ENCODE measurements at places on chromosomes 6 and 20. TPM values are rescaled to one million over a fixed set of nuclear protein-coding genes. Genes with fewer than 3 reads are reported as not detected.

DNA sequence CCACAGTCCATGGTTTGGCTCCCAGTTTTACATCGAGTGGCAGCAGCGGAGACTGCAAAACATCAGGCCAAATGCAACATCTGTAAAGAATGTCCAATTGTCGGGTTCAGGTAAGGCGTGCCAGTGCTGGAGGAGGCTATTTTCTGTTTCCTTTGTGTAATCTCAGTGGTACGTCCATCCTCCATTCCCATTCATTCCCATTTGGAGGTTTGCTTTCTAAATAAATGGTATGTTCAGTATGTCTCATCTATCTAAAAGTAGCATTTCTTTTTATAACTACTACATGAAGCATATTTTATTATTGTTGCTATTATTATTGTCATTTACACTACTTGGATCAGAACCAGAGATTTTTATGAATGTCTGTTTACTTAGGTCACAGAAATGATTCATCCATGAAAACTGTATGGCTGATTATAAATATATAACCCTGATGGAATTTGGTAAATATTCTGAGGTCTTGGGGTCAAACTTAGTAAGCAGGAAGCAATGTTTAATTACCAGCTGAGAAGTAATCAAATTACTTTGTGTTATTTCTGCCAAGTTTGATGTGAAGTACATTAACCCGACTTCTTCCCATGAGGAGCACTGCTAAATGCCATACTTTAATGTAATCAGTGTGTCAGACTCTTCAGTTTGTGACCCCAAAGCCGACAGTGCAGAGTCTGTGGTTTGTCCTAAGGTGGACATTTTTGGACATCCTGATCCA is 512.9 kb downstream of the UTRN start:
- no peak for DNase-seq

DNA sequence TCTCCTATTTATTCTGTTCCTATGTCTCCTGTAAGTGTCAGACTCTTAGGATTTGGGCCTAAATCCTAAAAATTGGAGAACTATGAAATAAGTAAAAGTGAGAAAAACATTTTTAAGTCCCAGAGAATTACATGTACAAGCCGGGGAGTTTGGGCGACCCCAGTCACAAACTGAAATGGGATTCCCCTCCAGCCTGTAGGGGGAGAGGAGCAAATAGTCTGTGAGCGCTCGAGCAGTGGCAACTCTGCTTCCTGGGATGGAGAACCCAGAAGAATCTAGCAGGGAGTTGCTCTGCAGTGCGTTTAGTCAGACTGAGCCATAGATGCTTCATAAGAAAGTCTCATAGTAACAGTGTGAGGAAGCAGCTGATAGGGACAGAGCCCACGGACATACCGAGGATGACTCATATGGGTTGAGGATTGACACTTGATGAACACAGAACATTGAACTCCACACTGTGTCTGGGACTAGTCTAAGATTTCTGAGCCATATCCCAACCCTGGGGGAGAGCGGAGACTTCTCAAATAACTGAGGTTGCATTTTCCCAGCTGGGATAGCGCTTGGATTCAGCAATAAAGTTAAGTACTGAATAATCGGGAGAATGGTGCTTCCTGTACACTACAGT is 437.2 kb downstream of the BCKDHB start:
- DNase-seq = no peak

DNA sequence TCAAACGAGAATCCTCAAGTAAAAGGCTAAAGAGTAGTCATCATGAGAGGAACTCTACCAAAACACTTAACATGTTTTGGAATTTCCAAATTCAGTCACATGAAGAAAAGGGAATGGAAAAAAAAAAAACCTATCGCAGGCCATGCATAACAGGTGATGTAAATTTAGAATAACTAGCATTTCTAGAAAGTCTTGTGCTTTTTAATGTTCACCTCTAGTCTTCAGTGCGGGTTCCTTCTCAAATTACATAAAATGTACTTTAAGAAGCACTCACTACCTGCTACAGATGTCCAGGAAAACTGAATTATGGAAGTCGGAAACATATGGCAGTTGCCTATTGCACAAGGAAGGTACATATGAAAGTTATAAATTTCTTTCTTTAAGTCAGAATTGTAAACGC is 6.1 kb upstream of the TBX18 start:
- no peak for DNase-seq

- no peak for DNase-seq
These were observed 82.1 kb upstream of the COL21A1 start for GRCh38 chr6:56329271-56330050.

DNA sequence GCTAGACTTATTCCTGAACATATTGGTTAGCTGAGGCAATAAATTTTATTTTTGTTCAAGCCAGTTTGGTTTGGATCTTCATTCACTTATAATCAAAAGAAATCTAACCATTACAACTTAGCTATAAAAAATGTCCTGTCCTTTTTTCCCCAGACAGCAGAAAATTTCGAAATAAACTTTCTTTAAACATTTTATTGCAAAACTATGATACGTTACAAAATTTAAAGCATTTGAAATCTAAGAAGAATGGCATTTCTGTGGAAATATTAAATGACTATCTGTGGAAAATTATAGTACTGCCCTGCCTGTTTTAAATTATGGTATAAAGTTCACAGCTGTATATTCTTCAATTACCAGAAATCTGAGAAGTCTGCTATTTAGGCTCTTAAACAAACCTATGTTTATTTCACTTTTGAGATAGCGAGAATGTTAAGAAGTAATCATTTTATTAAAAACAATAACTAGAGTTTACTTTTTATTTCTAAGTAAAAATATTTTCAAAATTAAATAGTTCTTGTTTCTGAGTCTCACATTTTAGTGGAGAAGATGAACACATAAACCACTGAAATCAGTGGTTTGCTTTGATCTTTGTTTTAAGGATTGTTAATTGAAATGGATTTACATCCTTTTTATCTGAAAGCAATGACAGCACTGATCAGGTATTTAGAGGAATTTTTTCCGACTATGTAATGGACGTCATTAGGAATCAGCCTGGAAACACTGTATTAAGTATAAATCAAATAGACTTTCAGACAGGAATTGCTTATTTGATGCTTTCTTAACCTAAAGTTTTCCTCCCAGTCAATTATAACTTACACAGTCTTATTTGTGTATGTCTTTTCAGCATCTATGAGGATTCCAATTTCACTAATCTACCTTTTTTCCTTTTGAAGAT is 553.7 kb downstream of the COL12A1 start:
- no peak for DNase-seq

DNA sequence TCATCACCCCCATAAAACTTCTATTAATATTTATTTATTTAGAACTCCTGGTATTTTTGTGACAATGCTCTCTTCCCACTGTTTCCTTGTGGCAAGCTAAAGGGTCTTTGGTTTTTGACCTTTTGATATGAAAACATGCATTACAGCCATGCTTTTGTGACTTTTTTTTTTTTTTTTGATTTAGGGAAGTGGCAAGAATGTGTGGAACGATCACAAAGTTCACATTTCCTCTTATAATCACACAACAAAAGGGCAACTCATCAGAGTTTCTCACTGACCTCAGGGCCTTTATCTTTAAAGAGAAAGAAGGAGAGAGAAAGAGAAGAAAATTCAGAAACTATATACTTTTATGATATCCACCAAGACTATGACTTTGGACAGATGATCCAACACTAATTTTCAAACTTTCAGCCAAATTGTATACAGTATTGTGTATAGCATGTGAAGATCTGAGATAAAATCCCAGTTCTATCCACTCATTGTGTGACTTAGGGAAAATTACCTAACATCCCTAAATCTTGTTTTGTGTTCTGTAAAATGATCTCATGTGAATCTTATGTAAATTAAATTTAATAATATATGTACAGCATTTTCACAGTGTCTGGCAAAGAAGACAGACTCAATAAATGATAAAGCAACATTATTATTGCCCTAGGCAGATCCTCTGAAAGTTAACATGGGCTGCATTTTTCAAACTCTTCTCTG is 106.8 kb upstream of the MARCKS start:
- no peak for DNase-seq

DNA sequence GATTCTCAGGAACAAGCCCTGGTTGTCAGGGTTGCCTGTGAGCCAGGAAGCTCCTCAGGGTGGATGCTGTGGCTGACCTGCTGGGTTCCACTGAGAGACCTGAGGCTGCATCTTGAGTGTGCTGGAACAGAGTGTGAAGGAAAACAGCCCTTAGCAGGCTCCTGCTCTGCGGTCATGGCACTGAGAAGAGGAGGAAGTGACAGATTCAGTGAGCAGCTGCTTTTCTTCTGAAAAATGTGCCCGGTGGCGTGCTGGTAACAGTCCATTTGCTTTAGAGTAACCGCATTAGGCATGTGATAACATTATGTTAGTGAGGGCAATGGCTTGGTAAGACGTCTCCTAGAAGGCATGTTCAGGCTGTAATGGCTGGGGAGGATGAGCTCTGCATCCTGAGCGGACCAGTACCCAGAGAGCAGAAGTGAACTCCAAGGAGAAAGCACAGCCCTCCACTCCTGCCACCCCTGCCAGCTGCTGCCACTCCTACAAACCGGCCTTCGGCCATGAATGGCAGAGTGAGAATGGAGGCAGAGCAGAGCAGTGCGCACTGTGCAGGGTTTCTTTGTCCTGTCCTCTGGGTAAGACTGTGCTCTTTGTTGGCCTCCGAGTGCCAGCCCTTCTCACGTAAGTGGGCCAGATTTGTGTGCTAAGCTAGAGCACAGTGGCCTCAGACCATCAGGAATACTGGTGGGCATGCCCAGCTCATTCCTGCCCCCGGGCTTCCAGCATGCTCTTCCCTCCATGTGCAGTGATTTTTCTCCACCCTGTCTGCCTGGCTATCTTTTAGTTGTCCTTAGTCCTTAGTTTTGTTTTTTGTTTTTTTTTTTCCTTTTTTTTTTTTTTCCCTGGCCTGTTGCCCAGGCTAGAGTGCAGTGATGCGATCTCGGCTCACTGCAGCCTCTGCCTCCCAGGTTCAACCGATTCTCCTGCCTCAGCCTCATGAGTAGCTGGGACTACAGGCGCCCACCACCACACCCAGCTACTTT is 98.1 kb upstream of the VSTM2L start:
- no peak for DNase-seq

GRCh38 chr6:104201557-104201956 is 658.2 kb downstream of the HACE1 start:
- DNase-seq = no peak

DNA sequence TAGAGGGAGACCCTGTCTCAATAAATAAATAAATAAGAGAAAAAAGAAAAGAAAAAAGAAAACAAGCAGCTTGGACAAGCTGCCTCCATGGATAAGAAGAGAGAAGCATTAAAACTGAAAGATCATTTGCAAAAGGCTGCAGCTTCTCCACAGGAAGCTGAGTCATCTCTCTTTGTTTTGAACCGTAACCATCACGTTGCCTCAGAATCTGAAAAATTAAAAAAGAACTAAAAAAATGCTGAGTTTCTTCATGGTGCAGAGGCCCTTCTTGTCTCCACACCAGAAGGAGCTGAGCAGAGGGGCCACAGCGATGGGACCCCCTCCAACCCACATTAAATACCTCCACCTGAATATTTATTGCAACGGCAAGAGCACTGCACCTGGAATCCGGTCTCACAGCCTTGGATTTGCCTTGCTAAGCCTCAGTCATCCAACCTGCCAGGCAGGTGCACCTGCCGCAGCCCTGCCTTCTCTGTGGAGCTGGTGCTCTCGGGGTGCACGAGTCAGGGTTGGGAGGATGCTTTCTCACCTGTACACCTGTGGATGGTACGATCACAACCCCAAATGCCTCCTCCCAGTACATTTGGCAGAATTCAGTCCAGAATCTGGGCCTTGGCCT is 28.1 kb downstream of the TOX2 start:
- DNase-seq = peak; percentile 34

- no peak for DNase-seq
These were observed 11.7 kb downstream of the UST start for GRCh38 chr6:148758492-148758891.

- DNase-seq = no peak
These were observed 1.3 kb downstream of the C20orf202 start for GRCh38 chr20:1204576-1204975.

DNA sequence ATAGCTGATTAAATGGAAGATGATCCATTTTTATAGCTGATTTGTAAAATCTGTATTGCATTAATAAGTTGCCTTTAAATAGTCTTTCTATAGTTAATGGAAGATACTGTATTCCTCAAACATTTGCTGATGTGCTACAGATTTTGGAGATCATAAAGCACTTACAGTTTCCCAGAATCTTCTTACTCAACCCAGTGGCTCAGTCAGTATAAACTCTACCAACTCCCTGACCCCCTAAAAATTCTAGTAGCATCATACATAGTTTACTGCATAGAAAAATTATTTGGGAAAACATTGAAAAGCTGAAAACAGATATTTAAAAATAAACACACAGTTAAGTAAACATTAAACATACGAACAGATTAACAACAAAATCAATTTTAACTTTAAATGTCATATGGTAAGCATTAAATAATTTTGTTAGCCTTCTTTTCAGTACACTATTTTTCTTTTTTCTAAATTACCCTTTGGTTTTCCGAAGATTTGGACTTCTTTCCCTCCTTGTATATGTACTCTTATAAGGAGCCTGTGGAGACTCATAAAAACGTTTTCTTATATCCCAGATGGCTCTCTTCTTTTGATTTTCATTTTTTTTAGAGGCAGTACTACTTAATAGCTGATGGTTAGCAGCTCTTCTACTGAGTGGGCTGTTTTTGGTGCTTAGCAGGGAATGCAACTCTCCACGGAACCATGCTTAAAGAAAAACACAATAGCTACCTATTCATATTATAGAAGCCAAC is 62.7 kb upstream of the BMP5 start:
- DNase-seq = no peak

DNA sequence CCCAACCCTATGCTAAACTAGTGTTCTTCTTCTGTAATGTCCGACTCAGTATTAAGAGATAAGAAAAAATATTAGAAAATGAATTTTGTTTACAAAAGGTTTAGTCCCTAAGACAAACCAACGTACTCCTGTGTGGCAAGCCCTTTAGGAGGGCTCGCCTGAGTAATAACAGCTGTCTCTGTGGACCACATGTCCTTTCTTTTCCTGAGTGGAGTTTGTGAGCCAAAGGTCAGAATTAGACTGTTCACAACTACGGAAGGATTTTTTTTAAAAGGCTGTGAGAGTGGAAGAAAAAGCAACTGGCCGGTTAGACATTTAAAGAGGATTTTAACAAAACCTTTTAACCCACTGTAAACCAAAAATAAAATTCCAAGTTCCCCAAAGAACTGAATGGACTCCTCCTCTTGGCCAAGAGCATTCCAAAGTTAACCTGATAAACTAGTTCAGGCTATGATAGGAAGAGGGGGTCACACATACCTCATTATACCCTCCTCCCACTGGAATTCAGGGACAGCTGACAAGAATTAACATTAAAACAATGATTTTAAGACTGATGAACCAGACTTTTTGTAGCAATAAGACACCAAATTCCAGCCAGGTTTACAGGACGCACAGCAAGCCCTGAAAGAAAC is 43.5 kb downstream of the FAM184A start:
- DNase-seq = no peak

Gene MOXD1
- total RNA-seq = not detected

Gene C20orf202
- not detected for total RNA-seq

Gene PPP1R16B
- total RNA-seq = 21.5 TPM

Gene SPACA1
- total RNA-seq = not detected

Gene CAPN11
- total RNA-seq = not detected

Gene SYNGAP1
- 54.2 TPM for total RNA-seq

Gene GGTLC1
- not detected for total RNA-seq

Gene GPR63
- 2.5 TPM for total RNA-seq

Gene TMEM244
- total RNA-seq = not detected

Gene NTSR1
- total RNA-seq = 0.11 TPM

Gene HUS1B
- total RNA-seq = 1.4 TPM

Gene SLC32A1
- total RNA-seq = 0.19 TPM

Data from naive thymus-derived CD4-positive, alpha-beta T cell (primary cell).